Activated CD4-positive, alpha-beta T cell treated with anti-CD3 and anti-CD28 coated beads, Interleukin-2, amount 50 U/mL, for 16 hours (primary cell): ENCODE measurements at places on chromosomes 1 and 21.

DNA sequence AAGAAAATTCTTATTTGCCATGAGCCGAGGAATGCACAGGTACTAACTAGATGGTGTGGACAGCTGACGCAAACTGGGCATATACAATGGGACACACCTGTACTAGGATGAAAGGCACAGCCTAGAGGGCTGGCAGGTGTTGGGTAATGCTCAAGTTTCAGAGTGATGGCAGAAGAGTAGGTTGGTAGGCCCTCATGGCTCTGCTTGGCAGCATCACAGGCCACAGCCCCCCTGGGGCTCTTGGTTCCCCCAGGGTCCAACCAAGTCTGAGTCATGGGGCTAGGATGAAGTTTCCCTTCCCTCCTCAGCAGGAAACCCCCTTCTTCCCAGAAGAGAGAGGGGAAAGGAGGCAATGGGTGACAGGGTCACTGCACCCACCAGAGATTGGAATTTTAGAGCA, 35.2 kb downstream of the SPEN start:
- DNase-seq: no peak

GRCh38 chr21:45804809-45805313, 161.3 kb downstream of the PCBP3 start:
- DNase-seq: no peak

DNA sequence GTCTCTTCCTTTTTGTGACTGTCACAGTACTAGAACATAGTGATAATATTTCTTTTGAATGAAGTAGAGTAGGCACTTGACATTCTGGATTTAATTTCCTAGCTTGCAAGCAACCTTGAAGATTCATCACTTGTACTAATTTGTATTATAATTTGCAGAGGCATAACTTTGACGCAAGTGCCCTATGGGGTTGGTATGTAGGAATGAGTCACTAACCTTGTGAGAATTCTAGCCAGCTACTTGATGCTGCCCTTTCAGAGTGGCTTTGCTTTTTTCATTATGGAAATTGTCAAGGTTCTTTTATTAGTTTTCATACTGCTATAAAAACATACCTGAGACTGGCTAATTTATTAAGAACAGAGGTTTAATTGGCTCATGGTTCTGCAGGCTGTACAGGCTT, 13.7 kb upstream of the DPH5 start:
- no peak for DNase-seq

DNA sequence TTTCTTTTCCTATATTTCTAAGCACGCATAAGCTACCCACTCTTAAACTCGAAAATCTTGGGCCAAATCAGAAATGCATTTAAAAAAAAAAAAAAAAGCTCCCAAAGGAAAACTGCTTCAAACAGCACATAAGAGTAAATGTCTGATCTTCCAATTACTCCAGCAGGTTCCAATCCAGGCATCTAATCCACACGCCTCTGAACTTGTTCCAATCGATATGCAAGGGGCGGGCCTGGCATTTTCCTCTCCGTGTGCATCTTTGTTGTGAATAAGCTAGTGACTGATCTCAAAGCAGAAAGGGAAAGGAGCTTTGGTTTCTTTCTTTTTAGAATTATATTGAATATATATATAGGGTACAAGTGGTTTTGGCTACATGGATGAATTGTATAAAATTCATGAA, 365.5 kb downstream of the PRDM2 start:
- DNase-seq: no peak

DNA sequence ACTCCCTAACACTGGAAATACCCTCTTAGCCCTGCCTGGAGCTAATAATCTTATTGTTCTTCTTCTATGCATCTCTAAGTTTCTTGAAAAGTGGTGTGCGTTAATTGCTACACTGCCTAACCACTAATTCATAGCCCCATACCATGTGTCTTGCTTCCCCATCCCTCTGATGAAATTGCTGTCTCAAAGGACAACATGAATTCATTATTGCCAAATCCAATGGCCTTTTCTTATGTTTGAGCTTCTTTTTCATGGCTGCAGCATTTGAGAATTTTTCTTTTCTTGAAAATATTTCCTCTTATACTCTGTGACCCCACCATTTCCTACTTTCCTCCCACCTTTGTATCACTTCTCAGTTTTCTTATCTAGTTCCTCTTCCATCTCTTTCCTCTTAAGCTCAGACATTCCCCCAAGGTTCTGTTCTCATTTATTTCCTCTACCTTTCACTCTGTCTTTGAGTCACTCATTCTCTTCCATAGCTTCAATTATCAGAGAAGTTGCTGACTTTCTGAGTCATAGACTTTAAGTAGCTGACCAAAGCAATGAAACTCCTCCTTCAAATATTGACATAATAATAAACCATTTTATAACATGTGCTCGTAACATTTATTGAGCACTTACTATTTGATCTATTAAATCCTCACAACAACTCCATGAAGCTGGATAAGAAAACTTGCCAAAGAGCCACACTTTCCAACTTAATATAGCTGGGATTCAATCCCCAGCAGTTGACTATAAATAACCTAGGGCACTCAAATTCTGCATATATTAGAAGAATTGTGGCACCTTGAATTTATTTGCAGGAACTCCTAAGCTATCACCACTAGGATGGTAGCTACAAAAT, 35.5 kb upstream of the ATP6V1G3 start:
- peak; percentile 10 for DNase-seq

- DNase-seq: no peak
Measured at GRCh38 chr1:80926531-80926930, 874.2 kb upstream of the ADGRL2 start.
